ENCODE measurements at places on chromosomes 3 and 15.

DNA sequence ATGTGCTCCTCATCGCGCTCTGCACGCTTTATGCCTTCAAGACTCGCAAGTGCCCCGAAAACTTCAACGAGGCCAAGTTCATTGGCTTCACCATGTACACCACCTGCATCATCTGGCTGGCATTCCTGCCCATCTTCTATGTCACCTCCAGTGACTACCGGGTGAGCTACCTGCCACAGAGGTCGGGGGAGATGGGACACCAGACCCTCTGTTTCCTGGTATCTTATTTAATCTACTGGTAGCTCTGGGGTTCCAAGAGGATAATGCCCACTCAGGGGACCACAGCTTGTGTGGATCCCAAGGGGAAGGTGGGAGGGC, 9.1 kb downstream of the GRM2 start:
- DNase-seq = no peak

DNA sequence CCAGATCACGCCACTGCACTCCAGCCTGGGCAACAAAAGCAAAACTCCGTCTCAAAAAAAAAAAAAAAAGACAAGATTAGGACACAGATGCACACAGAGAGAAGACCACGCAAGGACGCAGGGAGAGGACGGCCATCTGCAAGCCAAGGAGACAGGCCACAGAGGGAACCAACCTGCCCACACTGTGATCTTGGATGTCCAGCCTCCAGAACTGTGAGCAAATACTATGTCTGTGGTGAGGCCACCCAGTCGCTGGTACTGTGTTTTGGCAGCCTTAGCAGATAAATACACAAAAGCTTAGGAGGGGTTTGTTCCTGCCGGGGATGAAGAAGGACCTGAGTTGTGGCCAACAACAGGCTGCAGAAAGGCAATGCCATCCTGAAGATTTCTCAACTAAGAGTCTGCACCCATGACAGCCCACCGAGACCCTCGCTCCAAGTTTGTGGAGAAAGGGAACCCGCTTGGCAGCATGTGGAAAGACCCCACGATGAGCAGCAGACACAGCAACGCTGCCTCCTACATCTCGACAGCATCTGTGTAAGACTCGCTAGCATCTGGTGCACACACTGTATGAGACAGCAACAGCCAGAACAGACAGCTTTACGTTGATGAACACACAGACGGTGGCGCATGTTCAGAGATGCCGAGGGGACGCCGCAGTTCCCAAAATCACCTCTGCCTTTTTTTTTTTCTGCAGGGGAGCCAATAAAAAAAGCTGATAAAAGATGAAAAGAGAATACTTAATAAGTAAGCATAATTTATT, 13.7 kb downstream of the CYFIP1 start:
- DNase-seq = no peak

- no peak for DNase-seq
These were observed 7.4 kb downstream of the HRH1 start for GRCh38 chr3:11161666-11162065.

DNA sequence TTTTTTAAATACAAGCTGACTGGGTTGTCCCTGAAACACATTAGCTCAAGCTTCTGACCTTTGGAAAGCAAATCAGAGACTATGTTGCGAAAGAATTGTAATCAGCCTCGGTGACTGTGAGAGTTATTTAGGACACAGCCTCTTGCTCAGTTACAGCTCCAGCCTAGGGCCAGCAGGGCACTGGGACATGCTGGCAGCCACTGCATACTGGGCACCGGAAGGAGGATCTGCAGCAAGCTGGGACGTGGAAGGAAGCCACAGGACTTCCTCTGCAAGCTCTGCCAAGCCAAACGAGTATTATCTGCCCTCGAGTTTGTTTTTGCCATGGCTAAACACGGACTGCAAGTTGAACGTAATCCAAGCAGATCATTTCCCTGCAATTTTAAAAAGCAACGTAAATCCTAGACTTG, 24.4 kb upstream of the COPG1 start:
- no peak for DNase-seq

GRCh38 chr3:155015776-155016436, 64.2 kb upstream of the MME start:
- DNase-seq = no peak

GRCh38 chr3:143928056-143928455, 43.6 kb upstream of the DIPK2A start:
- no peak for DNase-seq

- DNase-seq = no peak
These were observed 26.2 kb downstream of the PCSK6 start for GRCh38 chr15:101463270-101463669.

GRCh38 chr3:66441692-66442091, 59.1 kb downstream of the LRIG1 start:
- no peak for DNase-seq

GRCh38 chr3:14231998-14232501, 53.4 kb downstream of the LSM3 start:
- no peak for DNase-seq

DNA sequence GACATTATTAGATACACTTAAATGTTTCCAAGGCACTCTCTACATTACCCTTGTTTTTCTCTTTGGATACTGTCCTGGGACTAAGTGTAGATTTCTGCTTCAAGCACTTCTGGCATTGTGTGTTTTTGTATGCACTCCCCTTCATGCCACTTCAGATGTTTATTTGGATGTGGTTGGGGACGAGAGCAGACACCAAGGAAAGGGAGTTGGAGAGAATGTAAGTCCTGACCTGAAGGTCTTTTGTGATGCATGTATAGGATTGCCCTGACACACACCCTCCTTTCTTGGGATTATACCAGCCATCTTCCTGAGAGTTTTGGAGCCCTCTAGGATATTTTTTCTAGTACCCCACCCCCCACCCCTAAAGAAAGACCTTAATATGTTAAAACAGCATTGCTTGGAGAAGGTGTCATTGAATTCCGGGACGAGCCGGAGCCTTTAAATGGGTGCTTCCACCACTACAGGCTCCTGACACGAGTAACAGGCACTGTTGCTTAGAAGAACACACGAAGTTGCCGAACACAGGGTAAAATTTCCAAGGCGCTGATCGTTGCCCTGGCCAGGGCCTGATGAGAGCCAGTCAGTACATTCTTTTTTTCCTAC, 22.7 kb downstream of the PSMD6 start:
- no peak for DNase-seq
